Activated naive CD8-positive, alpha-beta T cell treated with anti-CD3 and anti-CD28 coated beads, Interleukin-2, amount 50 U/mL, for 16 hours (primary cell): ENCODE measurements at places on chromosomes 7 and 10.

- DNase-seq, result no peak
Measured at GRCh38 chr7:76048668-76048988, 722 bp downstream of the MDH2 start.

- peak; percentile 57 for DNase-seq
Measured at GRCh38 chr10:86376852-86377796, 10.5 kb upstream of the GRID1 start.

GRCh38 chr7:138460176-138460648, at the start of gene TRIM24:
Gene TRIM24 (plus strand): TSS chr7:138460259. CDS start chr7:138460549, 290 bp downstream.
- no peak for DNase-seq

DNA sequence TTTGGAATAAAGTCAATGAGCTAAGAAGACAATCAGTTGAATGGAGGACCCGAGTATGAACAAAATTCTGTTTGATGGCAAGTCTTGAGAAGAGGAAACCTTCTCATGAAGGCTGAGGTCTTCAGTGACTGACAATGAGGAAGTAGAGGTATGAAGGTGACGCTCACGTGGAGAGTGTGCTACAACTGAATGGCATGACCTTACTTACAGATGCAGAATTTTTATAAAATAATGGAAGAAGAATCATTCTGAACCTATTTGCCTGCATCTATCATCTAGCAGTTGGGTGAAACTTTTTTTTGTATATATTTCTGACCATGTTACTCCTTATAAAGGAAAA, 19.4 kb upstream of the SP4 start:
- DNase-seq, result no peak

DNA sequence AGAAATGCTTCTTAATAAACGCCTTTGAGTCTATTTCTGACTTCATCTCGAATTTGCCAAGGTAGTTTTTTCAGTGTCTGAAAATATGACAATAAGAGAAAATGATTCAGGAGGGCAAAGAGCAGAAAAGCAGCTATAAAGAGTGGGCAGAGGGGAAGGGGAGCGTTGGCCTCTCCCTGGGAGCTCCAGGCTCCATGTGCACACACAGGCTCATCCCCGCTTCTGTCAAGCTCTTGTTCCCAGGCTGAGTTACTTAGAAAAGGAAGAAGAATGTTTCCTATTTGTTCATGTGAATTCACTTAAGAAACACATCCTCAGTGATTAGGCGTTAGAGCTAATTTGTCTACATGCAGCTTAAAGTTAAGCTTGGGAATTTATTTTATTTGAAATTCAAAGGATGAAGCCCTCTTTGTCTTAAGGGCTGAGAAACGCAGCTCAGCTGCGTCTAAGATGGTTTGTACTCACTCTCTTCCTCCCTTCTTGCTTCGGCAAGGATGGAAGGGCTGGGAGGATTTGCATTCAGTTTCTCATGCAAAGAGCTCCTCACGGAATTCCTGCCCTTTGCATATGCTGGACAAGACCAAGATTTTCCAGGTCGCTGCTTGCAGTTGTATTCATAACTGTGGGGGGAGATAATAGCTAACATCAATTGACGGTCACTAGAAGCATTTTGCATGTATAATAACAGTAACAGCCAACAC, 29.0 kb upstream of the ATXN7L1 start:
- DNase-seq, result no peak

DNA sequence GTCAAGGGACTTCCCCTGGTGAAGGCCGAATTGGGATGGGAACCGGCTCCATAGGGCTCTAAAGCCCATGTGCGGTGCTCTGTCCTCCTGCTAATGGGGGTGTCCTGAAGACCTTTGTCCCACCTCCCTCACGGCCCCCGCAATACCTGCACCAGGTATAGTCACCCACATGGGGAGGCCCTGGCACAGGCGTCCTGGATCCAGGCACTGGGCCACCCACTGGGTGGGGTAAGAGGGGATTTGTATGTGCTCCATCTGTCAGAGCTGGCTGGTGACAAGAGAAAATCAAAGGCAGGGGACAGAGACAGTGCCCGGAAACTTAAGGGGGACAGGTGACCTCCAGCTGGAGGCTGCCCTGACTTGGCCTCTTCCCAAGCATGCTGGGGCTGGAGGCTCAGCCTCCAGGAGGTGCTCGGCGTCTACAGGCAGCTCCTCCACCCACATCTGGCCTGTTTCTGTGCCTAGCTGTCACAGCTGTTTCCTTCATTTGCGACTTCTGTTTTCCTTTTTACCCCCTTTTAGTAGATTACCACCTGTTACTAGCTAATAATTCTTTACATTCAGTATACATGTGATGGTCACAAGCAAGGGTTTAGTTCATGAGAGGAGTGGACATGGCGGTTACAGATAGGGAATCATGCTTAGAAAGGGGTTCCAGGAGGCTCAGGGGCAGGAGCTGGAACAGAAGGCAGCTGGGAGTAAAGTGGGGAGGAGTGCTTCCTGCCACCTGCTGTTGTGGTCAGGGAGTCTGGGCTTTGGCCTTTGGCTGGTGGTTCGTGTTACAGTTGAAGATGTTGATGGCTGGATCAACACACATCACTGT, 2.3 kb upstream of the CUZD1 start:
- DNase-seq, result no peak

DNA sequence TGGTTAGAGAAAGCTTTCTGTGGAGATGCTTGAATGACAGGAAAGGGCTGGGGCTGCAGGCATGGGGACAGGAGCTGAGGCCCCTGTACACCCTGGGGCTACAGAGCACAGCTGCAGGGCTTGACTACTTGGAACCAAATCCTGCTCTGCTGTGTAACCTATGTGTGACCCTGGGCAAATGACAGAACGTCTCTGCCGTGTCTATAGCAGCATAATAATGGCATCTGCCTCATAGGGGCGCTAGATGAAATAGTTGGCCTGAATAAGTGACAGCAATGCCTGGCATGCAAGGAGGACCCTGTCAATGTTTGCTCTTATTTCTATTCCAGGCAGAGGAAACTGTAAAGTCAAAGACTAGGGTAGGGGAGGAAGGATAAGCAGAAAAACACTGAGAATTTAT, 254.0 kb downstream of the USP6NL start:
- no peak for DNase-seq

DNA sequence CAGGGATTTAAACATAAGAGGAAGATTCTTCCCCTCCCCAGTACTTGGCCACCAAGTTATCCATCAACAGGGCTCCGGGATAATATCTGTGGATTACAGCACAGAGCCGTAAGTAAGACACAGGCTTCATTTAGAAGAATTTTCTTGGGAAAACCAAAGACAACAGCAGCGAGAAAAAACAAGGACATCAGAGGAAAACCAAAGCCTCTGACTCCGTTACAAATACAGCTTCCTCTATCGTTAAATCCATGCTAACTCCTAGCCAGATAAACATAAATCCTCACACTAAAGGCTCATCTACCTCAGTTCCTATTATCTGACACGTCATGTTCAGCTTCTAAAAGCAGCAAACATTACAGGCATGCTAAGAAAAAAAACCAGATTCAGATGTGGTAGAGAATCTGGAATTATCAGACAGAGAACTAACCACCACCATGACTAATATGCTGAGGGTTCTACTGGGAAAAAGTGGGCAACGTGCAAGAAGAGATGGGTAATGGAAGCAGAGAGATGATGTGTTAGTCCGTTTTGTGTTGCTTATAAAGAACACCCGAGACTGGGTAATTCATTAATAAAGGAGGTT, 48.4 kb downstream of the BRI3 start:
- no peak for DNase-seq

DNA sequence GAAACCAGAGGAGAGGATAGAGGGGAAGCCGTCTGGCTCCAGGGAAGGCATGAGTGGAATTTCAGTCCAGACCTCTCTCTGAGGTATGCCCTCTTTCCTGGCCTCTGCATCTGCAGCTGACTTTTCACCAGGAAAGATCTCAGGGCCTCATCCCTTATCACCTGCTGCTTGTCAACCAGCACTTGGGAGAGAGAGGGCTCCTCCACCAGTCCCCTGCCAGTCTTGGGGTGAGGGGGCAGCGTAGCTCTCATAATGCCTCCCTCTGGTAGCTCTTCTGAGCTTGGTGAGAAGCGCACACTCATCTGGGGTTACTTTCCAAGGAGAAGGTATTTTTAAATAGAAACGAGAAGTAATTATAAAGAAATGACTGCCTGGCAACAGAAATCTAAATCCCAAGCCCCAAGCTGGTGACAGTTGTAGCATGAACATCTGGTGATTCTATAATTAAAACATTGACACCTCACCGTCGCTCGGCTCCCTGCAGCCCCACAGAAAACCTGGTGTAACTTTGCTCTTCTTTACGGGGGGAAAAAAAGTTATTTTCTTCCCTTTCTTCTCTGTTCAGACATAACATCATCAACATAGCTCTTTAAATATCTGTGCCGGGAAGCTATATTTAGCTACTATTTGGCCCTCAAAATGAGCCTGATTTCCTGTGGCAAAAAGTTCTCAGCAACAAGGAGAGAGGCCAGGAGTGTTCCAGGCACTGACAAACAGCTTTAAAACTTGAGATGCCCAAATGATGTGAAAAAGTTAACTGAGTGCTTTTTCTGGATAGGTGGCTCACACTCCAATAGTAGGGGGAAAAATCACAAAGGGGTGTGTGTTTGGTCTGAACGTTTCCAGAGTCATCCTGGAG, 26.9 kb downstream of the HIP1 start:
- DNase-seq, result no peak

GRCh38 chr7:157684157-157684908, 347.5 kb downstream of the DNAJB6 start:
- DNase-seq, result no peak
